Hematopoietic multipotent progenitor cell treated with erythropoietin and hydrocortisone succinate and interleukin-3 and kit ligand, for 8 days (in vitro differentiated cells): ENCODE measurements at places on chromosomes 3 and 15.

GRCh38 chr3:98967758-98968157, 66.3 kb upstream of the DCBLD2 start:
- no peak for DNase-seq

DNA sequence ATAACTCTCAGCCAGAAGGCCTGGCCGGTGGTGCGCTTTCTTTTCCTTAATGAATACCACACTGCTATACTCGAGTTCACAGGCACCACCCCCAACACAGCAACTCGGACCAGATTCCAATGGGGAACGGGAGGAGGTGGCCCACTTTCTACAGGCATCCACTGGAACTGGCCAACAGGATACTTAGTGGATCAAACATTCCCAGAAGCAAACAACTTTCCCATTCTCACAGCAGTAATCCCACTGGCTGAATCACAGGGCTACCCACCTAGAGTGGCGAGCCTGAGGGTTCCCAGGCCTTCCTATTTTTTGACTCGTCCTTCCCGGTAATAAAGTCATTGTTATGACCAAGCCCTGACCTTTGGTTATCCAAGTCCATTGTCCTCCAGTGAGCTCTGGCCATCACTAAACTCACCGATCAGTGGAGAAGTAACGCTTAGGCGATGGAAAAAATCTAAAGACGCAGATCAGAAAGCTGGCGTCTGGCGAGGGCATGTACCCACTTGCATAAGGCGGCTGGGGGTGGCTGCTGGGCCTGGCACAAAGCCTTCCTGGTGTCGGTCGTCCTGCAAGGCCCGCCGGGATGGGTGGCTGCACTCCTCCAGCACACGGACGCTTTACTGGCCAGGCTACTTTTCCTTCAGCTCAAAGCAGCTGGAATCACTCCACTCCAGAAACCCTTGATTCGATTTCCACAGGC, 1.2 kb downstream of the EOGT start:
- DNase-seq, result no peak

DNA sequence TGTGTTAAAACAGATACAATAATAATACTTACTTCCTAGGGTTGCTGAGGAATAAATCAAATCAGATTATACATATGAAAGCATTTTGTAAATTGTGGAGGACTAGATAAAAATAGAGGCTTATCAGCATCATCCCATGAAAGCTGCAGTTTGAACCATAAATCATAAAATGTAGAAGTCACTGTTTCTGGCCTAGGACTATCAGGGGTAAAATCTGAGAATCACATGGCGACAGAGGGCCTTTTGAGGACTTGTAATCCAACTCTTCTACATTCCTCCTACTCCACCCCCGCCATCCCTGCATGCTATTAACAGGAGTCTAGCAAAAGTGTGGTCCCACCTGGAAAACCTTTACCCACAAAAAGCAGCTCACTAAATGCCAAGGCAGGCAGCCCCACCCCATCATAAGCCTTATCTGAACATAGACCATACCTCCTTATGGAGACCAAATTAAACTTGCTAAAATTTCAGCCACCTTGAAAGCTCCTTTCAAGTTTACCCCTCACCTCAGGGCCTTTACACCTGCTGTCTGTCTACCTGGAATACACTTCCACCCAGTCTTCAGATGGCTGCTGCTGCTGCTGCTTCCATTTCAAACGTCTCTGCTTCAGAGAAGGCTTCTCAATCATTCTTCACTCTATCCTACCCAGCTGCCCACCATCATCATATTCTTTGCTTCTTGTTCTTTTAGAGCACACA, 11.5 kb downstream of the MB21D2 start:
- no peak for DNase-seq

DNA sequence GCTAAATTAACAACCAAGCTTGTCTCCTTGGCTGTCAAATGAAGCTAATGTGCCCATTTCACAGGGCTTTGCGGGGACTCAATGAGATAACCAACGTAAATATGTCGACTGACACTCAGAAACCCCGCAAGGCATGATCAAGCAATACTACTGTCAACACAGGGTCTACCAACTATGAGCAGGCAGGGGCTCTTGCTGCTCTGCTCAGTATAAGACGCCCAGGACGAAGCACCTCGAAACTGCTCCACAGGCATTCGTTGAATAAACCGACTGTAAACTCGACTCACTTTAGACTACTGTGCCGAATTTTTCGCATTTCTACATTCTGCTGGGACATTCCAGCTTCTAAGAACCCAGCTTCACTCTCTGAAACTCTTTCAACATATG, 55.0 kb downstream of the FEZF2 start:
- DNase-seq, result no peak

DNA sequence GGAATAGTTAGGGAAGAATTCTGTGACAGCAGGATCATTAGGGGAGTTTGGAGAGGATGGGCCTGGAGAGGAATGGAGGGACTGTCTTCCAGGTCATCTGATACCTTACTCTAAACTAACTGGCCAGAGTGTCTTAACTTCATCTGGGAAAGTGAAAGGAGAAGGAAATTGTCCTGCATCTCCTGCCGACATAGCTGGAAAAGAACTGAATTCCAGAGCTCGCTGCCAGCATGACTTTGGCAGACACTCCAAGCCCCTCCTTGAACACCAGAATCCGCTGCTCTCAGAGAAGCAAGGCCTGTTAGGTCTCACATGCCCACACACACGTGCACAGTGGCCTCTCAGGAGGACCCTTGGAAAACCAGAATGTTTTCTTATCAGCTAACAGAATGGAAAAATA, 10.5 kb downstream of the ABI3BP start:
- DNase-seq, result no peak

DNA sequence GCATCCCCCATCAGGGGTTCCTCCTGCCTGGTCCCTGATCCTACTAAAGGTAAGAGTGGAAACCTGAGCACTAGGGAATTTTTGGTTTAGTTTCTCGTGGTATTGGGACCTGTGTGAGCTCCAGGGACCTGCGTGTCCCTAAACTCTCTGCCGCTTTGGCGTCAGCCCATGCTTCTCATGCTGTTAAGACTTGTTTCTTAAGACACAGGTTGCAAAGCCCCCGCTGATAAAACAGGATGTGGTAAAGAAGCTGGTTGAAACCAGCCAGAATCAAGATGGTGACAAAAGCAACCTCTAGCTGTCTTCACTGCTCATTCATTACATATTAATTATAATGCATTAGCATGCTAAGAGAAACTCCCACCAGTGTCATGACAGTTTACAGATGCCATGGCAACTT, 64.6 kb downstream of the LYZL4 start:
- peak; percentile 16 for DNase-seq

DNA sequence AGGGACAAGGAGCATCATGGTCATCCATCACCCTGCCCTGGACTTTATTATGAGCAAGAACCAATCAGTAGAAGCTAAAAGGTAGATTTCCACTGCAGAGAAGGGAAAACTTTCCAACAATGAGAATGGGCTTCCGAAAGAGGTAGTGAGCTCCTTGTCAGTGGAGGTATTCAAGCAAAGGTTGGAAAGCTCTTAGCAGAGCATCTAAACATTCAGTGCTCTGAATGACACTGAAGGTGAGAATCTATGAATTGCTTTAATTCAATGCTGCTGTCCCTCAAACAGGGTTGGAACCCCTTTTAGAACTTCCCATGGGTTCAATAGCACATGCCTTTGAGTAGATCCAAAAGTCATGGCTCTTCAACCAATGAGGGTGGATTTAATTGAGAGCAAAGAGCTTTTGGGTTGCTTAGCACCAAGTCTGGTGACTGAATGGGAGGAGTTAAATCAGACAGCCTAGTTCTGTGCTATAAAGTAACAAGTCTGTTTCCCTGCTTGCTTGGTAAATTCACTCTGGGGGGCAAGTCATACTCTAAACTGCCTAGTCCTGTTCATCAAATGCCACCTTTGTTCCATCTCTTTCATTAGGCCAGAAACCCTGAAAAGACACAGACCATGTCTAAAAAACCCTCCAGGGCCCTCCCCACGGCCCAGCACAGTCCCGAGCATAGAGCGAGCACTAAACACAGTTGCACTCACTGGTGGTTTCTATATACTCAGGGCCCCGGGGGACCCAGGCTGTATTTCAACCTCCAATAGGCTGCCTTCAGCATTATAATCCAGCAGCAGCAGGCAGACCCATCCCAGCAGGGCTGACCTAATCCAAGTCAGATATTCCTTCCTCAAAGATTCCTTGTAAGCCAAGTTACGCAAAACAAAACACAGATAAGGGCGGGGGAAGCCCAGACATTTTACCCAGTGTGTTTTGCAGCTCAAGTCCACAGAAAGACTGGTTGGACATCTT, 161.2 kb downstream of the MEGF11 start:
- DNase-seq, result no peak

DNA sequence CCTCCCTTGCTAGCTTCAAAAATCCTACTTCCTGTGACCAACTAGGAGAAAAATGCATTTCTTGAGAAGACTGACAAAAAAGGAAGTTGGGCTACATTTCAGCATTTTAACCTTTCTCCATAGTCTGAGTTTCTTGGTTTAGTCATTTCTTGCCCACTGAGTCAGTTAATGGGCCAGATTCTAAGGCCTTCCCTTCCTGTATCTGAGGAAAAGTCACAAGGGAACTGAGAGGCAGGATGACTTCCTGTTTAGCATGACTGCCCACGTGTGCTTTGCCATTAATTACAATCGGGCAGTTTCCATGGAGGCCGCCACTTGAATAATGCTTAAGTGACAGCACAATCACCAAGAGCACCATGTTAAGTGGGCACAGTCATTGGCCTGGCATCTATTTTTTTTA, 794.4 kb upstream of the LMCD1 start:
- DNase-seq, result no peak

- no peak for DNase-seq
These were observed 16.9 kb downstream of the TIGIT start for GRCh38 chr3:114310695-114311094.

- no peak for DNase-seq
These were observed 204.6 kb downstream of the GABRG3 start for GRCh38 chr15:27175472-27176153.
